ENCODE measurements at places on chromosomes 16 and 17.
A peak's percentile ranks its signal among the peaks of the same experiment; 100 is the strongest.

DNA sequence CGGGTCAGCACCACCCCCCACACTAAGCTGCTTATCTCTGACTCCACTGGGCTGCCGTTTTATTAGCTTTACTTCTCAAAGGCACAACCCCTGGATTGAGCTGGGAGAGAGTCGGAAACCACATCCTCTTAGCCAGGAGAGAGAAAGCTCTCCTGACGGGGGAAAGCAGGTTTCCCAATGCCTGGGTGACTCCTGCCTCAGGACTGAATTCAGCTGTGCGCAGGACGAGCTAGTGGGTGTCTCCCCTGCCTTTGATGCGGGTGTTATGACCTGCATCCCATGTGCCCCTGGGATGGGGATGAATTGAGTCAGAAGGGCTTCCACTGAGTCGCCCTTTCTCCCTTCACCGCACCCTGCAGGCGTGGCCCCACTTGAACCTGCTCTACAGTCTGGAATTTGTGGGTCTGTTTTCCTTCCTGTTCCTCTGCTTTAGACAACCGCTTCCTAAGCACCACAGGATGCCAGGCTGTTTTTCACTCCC, 819.2 kb upstream of the EEF2KMT start:
- no peak for DNase-seq

DNA sequence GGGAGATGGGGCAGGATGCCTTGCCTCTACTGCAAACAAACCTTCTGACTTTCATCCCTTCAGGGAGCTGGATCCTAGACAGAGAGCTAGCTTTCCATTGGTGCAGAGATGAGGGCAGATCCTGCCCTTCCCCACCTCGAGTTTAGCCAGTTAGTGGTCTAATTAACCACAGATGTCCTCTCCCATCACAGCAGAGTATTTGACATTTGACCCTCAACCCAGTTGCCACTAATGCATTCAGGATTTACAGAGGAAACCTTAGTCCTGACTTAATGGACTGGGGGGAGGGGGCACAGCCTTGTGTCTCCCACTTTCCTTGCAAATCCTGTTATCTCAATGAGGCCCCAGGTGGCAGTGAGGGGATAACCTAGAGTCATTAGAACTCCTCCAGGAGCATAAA, 10.2 kb downstream of the PIP4K2B start:
- no peak for DNase-seq

DNA sequence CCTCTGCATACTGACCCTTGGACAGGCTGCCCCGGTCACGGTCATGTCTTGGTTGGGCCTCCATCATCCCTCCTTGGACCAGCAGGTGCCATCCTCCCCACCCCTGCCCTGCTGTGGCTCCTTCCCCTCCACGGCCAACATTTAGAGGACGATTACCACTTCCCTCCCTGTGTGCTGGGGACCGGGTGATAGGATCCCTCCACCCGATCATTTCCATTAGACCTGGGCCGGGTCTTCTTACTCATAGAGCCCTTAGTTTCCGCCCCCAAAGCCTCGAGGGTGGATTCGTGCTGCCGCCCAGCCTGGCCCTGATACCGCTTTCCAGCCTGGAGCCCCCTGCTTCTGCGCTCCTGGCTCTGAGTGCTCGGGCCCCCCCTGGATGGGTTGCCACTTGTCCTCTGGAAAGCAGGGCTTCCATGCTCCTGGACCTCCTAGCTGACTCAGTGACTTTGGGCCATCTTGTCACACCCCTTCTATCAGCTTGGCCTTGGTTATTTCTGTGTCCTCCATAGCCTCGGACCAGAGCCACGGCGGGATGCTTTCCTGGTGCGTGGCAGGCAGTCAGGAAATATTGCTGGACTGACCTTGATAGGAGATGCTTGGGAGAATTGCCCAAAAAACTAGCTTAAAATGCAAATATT, 171.4 kb downstream of the SEC14L1 start:
- DNase-seq, result no peak

DNA sequence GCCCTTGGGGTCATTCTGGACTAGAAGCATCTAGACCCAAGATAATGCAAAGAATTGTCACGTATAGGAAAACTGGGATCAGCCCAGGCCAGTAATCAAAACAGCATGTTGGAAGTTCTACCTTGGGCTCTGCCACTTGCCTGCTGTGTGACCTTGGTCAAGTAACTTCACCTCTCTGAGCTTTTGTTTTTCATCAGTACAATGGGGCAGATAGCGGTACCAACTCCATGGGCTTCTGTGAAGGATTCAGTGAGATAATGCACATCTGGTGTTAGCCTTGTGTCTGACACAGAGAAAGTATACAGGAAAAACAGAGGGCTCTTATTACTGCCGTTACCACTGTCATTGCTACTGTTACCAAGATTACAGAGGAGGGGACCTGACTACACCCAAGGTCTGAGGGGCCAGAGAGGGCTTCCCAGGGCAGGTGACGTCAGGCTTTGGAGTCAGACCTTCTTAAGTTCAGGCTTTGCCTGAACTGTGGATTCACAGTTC, 24.6 kb downstream of the CMIP start:
- DNase-seq, result no peak

DNA sequence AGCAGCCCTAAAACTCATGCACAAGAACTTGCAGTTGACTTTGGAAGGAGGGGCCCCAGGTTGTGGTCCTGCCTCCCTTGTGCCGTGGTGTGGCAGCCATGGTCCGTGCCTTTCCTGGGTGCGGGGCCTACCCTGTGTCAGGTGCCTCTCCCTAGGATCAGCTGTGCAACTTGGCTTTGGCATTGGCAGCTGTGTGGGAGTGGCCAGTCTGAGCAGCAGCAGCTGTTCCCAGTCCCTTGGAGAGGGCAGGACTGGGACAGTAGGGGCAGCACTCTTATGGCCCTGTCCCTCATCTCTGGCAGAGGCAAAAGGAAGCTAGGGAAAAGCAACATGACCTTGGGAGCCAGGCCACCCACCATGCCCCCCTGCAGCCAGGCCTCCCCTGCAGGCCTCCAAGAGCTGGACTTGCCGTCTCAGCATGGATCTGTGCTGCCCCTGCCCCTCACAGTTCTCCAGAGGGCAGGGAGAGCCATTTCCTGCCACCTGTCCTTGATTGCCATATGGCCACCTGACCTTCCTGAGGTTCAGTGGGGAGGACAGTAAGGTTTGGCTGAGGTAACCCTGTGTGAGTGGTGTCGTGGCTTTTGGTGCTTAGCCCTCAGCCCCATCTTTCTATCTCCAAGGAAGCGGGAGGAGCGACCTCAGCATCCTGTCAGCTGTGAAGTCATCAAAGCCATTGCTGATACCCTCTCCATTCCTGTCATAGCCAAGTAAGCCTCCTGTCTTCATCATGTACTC, 15.5 kb upstream of the NFATC3 start:
- no peak for DNase-seq

DNA sequence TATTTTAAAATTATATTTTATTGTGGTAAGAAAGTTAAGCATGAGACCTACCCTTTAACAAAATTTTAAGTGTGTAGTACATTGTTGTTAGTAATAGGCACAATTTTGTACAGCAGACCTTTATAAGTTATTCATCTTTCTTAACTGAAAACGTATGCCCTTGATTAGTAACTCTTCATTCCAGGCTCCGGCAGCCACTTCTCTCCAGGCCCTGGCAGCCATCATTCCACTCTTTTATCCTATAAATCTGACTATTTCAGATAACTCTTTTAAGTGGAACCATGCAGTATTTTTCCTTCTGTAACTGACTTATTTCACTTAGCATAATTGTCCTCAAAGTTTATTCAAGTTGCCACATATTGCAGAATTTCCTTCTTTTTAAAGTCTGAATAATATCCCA, 348.2 kb downstream of the CDH11 start:
- DNase-seq, result no peak

DNA sequence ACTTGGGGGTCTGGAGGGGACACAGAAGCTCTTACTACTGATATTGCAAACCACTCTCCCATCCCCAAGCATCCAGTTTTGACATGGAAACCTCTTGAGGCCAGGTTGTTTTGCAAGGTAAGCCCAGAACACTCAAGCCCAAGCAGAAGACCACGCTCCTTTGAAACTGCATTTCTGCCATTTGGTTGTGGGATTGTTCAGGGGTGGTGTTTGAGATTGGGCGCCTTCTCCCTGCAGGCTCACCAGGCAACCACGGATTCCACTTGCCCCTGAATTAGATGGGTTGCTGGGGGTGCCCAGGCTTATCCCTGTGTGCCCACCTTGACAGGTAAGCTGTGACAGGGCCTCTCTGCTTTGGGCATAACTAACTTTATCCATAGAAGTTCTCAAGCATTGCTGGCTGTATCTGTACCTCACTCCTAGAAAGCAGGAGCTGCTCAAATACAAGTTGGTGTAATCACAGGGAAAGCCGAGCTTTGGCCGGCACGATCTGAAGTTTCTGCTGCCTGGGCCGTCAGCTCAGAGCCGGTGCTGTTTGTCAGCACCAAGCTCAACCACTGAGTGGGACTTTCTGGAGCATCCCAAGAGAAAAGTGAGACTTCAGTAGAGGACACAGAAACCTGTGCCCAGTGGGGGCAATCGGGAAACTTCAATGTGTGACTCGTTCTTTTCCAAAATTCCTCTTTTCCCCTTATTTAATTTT, 93.6 kb downstream of the CYLD start:
- DNase-seq, result peak; percentile 56

DNA sequence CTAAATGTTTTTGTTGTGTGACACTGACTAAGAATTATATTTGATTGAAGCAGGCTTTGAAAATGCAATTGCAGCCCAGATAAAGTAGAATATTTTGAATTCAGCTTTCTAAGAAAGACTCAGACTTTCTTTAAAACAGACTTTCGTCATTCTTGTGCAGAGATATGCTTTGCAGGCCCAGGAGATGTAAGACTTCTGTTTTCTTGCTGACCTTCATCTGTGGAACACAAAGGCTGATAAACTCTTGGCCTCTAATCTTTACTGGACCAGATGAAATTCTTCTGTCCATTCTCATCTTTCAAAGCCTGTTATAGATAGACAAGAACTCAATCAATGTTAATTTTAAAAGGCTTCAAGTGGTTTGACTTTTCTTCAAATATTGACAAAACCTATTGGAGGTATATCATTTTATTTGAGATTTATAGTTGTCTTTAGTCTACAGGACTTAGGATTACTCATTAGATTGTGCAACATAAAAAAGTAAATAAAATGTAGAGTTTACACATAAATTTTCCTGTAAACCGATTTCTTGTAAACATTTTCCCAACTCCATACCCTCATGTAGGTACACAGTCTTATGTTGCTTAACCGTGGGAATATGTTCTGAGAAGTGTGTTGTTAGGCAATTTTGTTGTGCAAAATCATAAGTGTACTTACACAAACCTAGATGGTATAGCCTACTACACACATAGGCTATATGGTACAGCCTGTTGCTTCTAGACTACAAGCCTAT, 94.2 kb downstream of the MAP2K4 start:
- no peak for DNase-seq

- no peak for DNase-seq
These were observed 32.6 kb downstream of the DCUN1D3 start for GRCh38 chr16:20867585-20867984.

GRCh38 chr16:16169615-16170014, 53.7 kb downstream of the ABCC6 start:
- DNase-seq, result no peak

- no peak for DNase-seq
These were observed 10.6 kb downstream of the CA10 start for GRCh38 chr17:52147872-52148271.

DNA sequence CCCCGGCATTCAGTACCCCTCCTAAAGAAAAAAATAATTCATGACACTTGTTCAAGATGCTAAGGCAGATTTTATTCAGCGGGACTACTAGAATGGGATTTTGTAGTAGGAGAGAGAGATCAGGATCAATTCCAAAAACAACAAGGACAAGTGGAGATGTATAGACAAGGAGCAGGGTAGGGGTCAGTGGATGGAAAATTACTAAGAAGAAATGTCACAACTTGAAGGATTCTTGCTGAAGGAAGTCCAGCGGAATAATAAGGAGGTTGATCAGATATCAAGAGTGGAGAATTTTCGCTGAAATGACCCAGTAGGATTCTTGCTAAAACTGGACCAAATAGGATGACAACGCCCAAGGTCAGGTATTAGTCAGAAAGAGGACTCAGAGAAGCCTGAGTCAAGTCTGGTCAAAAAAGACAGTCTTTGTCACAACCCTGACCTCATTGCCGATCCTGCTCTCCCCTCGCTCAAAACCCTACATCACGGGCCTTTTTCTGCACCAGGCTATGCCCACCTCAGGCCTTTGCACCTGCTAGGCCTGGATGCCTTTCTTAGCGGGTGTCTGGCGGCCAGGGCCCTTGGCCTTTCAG, 36.9 kb downstream of the MMD start:
- DNase-seq, result no peak

GRCh38 chr17:29048440-29049368, 5.8 kb downstream of the PIPOX start:
- DNase-seq, result no peak

GRCh38 chr17:47188876-47189731, at the start of gene CDC27:
TSS of gene CDC27 (minus strand) at chr17:47189295. CDS start at chr17:47189172, 123 bp downstream.
- peak; percentile 99 for DNase-seq

DNA sequence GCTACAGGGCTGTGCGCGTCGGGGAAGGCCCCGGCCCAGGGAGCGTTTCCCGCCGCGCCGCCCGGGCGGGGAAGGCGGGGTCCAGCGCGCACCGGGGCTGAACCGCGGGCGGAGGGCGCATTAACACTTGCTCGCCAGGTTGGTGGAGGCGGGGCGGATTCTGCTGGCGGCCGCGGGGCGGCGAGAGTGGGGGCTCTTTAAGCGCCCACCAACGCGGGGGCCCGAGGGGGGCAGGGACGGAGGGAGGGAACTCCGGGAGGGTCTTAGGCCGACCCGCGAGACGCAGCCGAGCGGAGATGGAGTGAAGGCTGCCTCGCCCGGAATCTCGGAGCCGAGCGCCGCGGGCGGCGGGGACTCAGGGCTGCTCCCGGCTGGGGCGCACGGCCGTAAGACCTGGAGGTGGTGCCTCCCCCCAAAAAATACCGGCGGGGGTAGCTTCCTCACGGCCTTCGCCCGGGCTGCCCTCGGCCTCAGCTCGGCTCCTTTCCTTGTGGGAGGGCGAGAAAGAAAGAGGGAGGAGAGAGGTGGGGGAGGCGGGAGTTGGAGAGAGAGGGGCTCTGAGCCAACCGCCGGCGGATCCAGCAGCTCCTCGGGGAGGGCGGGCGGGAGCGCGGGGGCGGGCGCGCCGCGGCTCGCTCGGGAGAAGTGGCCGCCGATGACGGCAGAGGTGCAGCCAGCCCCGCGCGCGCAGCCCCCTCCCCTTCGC, 415 bp upstream of the FOXF1 start:
- no peak for DNase-seq

GRCh38 chr17:78933959-78934568, 8.9 kb upstream of the TIMP2 start:
- DNase-seq, result peak; percentile 99

DNA sequence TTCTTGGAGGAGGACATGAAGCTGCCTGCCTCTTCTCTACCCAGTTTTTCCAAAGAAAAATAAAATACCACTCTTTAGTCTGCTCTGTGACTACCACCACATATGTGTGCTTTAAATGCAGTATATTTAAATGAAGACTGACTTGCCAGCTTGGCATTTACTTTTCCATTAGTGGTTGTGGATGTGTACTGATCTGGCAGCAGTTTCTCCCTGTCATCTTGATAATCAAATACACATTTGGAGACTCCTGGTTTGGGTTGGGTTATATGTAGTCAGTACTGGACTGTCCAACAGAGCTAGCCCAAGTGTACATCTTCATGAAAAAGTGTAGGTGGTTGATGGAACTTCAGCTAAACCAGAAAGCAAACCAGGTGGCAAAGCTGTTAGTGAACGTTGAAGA, 19.9 kb downstream of the COX10 start:
- no peak for DNase-seq

Data from coronary artery (tissue), 2 donors.